ENCODE measurements at places on chromosomes 11 and 22.

GRCh38 chr11:60764879-60765278, 8.2 kb downstream of the MS4A15 start:
- DNase-seq: no peak

- DNase-seq: no peak
Observed at GRCh38 chr11:86047275-86047991, 21.5 kb downstream of the PICALM start.

DNA sequence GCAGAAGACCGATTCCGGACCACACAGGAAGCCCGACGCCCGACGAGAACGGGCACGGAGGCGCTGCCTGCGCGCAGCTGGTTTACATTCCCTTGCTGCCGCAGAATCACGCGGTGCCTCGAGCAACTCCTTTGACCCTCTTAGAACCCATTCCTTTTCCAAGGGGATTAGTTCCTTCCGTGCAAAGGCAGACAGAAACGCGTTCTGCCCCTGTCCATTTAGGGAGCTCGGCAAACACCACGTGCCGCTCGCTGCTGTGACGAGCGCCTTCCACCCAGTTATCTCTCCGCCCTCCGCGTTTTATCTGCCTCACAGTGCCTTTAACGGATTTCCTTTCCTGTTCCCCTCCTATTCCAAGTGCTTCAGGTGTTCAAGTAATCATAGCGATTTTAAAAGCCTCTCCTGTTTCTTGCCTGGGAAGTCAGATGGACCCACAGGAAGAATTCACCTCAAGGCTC, 24.1 kb upstream of the MICAL3 start:
- no peak for DNase-seq

GRCh38 chr11:112928136-112928535, 33.1 kb upstream of the NCAM1 start:
- DNase-seq: no peak

DNA sequence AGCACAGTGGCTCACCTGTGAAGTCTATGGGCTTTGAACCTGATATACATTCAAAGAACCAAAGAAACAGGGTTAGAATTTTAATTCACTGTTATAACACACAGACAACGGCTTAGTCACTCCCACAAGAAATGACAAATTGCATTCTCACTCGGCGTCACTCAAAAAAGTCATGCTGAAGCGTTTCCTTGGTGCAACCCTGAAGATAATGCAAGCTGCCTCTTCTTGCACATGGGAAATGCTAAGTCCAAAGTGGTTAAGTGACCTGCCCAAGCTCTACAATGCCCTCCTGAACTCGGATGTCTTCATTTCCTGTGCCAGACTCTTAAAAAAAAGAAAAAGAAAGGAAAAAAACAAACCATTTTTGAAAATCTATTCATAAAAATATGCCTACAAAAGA, 10.0 kb downstream of the LGR4 start:
- DNase-seq: no peak

DNA sequence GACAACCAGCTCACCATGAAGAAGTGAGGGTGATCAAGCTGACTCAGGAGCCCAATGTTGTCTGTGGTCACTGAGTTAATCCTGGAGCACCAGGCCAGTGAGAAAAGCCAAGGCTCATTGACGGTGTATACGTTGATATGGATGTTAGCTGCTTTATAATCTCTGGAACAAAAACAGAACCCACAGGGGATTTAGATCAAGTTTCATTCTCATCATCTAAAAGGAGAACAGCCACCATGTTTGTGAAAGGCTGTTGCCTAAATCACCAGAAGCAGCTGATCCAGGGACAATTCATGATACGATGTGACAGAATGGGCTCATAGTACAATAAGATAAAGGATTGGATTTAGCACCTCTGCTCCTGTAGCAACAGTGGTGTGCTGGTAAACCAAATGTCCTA, 68.5 kb downstream of the GDPD4 start:
- peak; percentile 52 for DNase-seq

- DNase-seq: no peak
Observed at GRCh38 chr11:2207773-2208621, 36.4 kb upstream of the TH start.

DNA sequence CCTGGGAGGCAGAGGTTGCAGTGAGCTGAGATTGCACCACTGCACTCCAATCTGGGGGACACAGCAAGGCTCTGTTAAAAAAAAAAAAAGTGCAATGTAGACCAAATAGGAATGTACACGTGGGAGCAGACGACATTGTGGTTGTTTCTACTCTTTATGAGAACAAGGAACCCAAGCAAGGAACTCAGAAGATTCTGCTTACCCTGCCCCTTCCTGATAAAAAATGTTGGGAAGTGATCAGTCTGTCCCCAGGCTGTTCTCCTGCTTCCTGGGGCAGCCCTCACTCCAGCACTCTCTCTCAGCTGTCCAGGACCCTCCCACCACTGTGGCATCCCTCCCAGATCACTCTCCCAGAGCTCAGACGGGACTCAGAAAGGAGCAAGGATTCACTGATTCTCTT, 31.8 kb downstream of the SLCO2B1 start:
- DNase-seq: no peak

GRCh38 chr11:98940913-98941312, 79.8 kb upstream of the CNTN5 start:
- no peak for DNase-seq

DNA sequence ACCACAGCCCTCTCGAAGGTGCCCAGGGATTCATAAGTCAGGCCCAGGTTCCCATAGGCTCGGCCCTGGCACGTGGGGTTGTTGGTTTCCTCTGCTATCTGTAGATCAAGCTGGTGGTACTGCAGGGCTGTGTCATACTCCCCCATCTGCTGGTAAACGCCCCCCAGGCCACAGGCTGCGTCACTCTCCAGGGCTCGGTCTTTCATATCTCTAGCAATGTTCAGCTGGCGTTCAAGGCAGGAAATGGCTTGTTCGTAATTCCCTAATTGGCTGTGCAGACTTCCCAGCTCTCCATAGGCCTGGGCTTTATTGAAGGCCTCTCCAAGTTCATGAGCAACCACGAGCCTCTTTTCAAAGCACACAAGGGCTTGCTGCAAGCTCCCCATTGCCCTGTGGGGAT, 186.4 kb upstream of the PITPNB start:
- no peak for DNase-seq

DNA sequence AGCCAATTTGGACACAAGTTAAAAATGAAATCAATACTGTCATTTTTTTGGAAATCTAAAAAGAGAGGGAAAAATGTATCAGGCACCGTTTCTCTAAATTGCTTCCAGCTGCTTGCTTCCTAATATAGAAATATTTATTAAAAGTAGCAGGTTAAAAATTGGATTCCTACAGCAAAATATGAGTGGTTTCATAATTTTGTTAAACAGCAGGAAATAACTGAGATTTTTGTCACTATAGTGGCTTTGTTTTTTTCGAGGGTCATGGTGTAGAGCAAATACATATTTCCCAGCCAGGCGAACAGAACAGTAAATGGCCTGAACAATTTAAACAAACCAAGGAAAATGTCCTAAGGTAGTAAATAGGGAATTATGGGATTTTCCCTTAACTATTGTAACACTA, 159.7 kb downstream of the DDX10 start:
- no peak for DNase-seq

Measured in NCI-H345 (cell line).